ENCODE measurements at places on chromosomes 2 and 18.
A peak's percentile ranks its signal among the peaks of the same experiment; 100 is the strongest.

GRCh38 chr2:190984595-190984994, 29.4 kb downstream of the STAT1 start:
- H3K4me3 ChIP-seq: no peak overlapping the region
- peak overlapping the region; percentile 69 for H3K27ac ChIP-seq
- no peaks in the 10 kb centered on the region for H3K27me3 ChIP-seq
- H3K4me1 ChIP-seq: peaks cover 61% of the 10 kb centered on the region
- H3K36me3 ChIP-seq: peaks cover 97% of the 10 kb centered on the region

DNA sequence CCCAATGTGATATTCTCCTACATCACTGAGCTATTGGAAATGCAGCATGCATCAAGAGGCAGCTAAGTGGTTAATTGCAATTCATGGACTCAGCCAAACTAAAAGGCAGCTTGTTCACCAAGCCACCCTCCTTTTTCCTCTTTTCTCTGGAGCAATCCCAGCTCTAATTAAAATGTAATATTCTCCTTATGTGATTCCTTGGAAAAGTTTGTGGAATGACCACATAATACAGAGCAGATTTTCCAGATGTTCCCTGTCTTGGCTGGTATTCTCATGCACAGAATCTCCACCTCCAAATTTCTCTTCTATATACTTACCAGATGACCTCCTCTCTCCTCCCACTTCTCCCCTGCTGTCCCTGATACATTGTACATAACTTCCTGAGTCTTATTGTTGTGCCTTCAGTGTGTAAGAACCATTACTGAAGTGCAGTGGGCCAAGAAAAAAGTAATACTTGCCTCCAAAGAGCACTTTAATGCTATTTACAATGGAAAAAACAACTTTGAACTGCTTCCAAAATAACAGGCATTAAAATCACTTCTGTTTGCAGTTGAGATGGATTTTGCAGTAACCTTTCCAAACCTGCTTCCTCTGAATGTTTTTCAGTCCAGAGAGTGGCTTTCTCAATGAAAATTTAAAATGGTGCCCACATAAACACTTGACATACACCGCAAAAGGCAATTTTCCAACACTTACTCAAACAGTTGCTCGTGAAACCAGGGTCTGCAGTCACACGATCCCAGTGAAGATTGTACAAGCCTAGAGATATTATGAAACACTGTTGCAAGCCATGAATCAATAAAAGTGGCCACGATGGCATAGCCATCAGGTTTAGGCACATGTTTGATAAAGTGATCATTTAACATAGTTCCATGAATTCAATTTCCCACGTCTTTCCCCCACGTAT, 258.0 kb downstream of the MTX2 start:
- no peaks in the 10 kb centered on the region for H3K4me1 ChIP-seq
- peaks cover 31% of the 10 kb centered on the region for H3K27me3 ChIP-seq
- H3K4me3 ChIP-seq: no peak overlapping the region

DNA sequence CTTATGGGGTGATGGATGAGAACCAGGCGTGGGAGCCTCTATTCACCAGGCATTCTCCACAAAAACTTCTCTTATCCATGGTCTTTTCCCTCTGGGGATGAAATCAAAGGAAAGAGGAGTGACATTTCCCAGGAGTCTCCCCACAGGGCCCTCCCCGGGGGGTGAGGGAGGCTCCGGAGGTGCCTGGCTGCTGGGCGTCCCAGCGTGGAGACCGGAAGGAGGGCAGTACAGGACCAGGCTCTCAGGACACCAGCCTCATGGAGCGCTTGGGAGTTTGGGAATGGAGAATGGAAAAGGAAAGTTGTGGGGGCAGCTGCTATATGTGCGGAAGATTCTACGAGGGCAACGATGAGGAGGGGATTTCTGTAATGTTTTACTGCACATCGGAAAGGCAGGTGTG, 22.1 kb downstream of the CIB4 start:
- no peak for DNase-seq
- no peaks in the 10 kb centered on the region for H3K36me3 ChIP-seq
- no peak overlapping the region for H3K27ac ChIP-seq
- H3K4me1 ChIP-seq: no peaks in the 10 kb centered on the region

GRCh38 chr18:13273800-13274199, 55.2 kb downstream of the LDLRAD4 start:
- peaks cover 56% of the 10 kb centered on the region for H3K4me1 ChIP-seq
- H3K36me3 ChIP-seq: peaks cover 12% of the 10 kb centered on the region
- H3K27me3 ChIP-seq: no peaks in the 10 kb centered on the region
- peak overlapping the region; percentile 74 for H3K4me3 ChIP-seq
- peak overlapping the region; percentile 86 for H3K27ac ChIP-seq
- no peak for DNase-seq

GRCh38 chr2:196448407-196449079, 191.0 kb upstream of the CCDC150 start:
- no peaks in the 10 kb centered on the region for H3K4me1 ChIP-seq
- no peak overlapping the region for H3K27ac ChIP-seq
- no peaks in the 10 kb centered on the region for H3K36me3 ChIP-seq
- H3K27me3 ChIP-seq: peaks cover 26% of the 10 kb centered on the region

DNA sequence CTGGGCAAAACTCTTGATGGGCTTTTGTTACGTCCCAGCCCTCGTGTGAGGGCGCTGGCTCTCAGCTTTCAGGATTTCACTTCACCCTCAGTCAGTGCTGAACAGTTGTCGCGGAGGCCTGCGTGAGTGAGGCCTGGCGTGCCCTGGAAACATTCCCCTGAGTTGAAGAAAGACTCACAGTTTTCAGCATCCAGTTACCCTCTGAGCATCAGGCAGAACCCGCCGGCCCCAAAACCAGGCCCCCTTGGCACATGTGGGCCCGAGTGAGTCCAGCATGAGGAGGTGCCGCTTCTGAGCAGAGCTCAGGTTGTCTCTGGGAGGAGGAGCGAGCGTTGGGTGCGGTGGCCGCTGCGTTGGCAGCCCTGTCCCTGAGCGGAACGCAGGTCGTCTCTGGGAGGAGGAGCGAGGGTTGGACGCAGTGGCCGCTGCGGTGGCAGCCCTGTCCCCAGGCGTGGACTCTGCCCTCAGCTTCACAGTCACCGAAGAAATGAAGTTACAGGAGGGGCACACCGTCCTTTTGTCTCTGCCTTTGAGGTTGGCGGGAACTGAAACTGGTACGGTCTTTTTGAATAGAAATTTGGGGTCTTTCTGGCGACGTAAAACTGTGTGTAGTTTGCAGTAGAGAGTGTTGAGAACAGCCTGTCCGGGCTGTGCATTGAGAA, at the start of gene NEU4:
Gene NEU4 (plus strand): TSS at position 473 of the 662 bp plus-strand sequence. CDS start 5,292 bp downstream, outside the sequence.
- H3K4me1 ChIP-seq: peaks cover 6% of the 10 kb centered on the region
- H3K36me3 ChIP-seq: no peaks in the 10 kb centered on the region
- H3K4me3 ChIP-seq: no peak within 1 kb of the TSS
- H3K27ac ChIP-seq: peak within 1 kb of the TSS; percentile 33
- no peak for DNase-seq

GRCh38 chr2:178829981-178830380, 22.8 kb upstream of the TTN start:
- no peaks in the 10 kb centered on the region for H3K27me3 ChIP-seq
- H3K36me3 ChIP-seq: no peaks in the 10 kb centered on the region
- no peak for DNase-seq
- peaks cover 4% of the 10 kb centered on the region for H3K4me1 ChIP-seq
- H3K27ac ChIP-seq: no peak overlapping the region

GRCh38 chr2:61938511-61938910, 33.0 kb downstream of the COMMD1 start:
- H3K27ac ChIP-seq: no peak overlapping the region
- peaks cover 5% of the 10 kb centered on the region for H3K4me1 ChIP-seq
- DNase-seq: no peak

DNA sequence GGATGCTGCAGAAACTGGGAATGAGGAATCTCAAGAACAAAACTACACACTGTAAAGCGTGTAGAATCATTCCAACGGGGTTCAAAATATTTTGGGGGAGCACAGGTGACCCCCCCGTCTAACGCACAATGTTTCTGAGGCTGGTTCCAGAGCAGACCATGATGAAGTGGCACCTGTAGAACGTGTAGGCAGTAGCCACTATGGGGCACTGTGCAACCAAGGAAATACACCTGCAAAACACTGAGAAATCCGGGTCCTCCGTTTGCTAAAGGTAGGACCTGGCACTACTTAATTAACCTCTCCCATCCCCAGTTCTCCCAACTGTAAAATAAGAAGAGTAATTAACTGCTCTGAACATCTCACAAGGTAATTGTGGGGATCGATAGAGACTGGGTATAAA, 22.6 kb downstream of the ST6GAL2 start:
- no peak overlapping the region for H3K27ac ChIP-seq
- H3K36me3 ChIP-seq: no peaks in the 10 kb centered on the region
- H3K4me3 ChIP-seq: no peak overlapping the region
- no peak for DNase-seq
- H3K4me1 ChIP-seq: no peaks in the 10 kb centered on the region

GRCh38 chr2:152166633-152167032, 8.9 kb downstream of the STAM2 start:
- peaks cover 24% of the 10 kb centered on the region for H3K4me1 ChIP-seq
- H3K4me3 ChIP-seq: no peak overlapping the region
- no peak for DNase-seq
- no peak overlapping the region for H3K27ac ChIP-seq
- H3K27me3 ChIP-seq: no peaks in the 10 kb centered on the region
- peaks cover 4% of the 10 kb centered on the region for H3K36me3 ChIP-seq

- peaks cover 16% of the 10 kb centered on the region for H3K36me3 ChIP-seq
- no peak overlapping the region for H3K4me3 ChIP-seq
- peak overlapping the region; percentile 1 for H3K27ac ChIP-seq
Observed at GRCh38 chr2:46535360-46535759, 56.0 kb downstream of the TMEM247 start.

- peaks cover 3% of the 10 kb centered on the region for H3K4me1 ChIP-seq
- no peak for DNase-seq
- no peak overlapping the region for H3K4me3 ChIP-seq
- H3K27me3 ChIP-seq: no peaks in the 10 kb centered on the region
- H3K27ac ChIP-seq: no peak overlapping the region
Observed at GRCh38 chr18:23158058-23158457, 22.8 kb downstream of the CABLES1 start.

DNA sequence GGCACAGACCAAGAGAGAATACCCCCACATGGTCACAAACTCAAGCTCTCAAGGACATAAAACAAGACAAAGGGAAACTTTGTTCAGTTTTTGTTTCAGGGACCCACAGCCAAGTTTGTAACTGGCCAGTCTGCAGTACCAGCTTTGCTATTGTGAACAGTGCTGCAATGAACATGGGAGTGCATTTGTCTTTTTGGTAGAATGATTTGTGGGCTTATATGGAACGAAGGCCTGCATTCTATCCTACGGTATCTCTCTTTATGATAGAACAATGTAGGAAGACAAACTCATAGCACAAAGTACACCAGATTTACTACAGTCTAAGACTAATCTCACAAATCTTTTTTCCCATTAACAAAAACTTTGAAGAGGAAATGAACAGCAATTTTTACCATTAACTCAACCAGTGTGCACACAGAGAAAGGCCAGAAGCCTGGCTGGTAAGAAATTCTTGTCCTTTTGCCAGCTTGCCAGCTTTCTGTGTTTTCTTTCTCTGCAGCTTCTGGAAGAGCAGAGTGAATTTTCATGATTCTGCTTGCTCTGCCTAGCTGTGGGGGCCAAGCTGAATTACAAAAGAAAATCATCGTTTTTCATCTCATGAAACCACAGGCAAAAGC, 37.1 kb upstream of the FEZ2 start:
- no peak overlapping the region for H3K4me3 ChIP-seq
- H3K36me3 ChIP-seq: no peaks in the 10 kb centered on the region
- no peak for DNase-seq
- H3K4me1 ChIP-seq: peaks cover 1% of the 10 kb centered on the region
- peaks cover 5% of the 10 kb centered on the region for H3K27me3 ChIP-seq
- no peak overlapping the region for H3K27ac ChIP-seq

DNA sequence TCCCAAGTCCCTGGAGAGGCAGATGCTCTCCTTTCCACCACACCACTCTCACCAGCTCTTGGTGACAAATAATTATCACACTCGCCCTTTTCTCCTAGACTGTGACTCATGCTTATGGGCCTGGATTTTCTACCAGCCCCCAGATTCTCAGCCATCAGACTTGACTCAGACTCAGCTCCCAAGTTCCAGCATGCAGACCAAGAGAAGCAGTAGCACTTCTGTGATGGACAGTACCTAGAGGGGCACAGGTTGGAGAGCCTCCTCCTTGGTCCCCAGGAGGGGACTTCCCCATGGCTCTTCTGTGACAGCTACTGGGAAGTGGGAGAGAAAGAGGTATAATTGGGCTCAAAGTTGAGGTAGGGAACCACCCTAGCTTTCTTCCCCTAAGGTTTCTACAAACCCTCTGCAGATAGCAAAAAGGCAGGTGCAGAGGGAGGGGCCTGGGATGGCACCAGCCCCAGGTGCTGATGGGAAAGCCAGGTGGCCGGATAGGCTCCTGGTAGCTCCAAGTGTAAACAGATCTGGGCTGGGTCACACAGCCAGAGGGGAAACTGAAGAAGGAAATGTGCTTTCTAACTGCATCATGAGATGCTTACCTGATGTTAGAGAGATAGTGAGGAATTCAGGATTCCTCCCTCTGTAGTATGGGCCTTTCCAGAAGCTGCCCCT, 4.1 kb downstream of the TCF23 start:
- no peak for DNase-seq
- H3K27ac ChIP-seq: no peak overlapping the region
- H3K4me1 ChIP-seq: peaks cover 6% of the 10 kb centered on the region
- no peaks in the 10 kb centered on the region for H3K36me3 ChIP-seq

DNA sequence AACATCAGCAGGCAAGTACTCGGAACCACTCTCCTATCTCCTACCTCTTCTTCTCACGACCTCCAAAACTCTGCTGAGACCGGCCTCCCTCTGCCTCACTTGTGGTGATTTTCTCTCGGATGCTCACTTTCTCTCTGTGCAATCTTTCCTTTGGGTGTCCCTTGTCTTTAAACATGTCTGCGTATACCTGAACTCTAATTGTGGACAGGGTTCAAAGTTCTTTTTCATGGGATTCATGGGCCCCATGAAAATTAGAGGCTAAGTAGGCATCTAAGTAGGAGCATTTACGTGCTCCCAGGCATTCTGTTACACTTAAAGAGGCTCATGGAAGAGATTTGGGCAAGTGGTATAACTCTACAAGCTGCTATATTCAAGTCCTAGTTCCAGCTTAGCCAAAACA, 2.1 kb upstream of the PPP1CB start:
- no peak overlapping the region for H3K4me3 ChIP-seq
- DNase-seq: no peak
- H3K4me1 ChIP-seq: peaks cover 33% of the 10 kb centered on the region
- H3K27ac ChIP-seq: peak overlapping the region; percentile 96
- peaks cover 25% of the 10 kb centered on the region for H3K36me3 ChIP-seq

GRCh38 chr2:5145801-5146200, 546.4 kb upstream of the SOX11 start:
- no peaks in the 10 kb centered on the region for H3K4me1 ChIP-seq
- no peaks in the 10 kb centered on the region for H3K27me3 ChIP-seq
- no peak for DNase-seq
- H3K27ac ChIP-seq: no peak overlapping the region
- H3K36me3 ChIP-seq: no peaks in the 10 kb centered on the region

DNA sequence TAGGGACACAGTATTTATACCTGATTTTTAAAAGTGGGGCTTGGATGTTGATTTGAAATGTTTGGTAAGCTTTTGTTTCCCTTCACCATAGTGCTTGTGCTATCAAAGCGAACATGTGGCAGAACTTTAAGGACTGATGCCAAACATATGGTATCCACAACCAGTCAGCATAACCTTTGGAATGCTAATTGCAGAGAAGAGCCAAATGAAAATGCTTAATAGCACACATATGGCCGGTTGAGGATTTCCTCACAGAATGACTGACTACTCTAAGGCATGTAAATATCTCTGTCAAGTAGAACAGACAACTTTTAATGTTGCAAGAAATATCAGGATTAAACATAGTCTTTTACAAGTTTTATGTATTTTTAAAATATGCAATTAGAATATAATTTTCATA, 120.9 kb upstream of the COL3A1 start:
- no peak for DNase-seq
- no peak overlapping the region for H3K4me3 ChIP-seq
- H3K27ac ChIP-seq: no peak overlapping the region
- no peaks in the 10 kb centered on the region for H3K36me3 ChIP-seq
- H3K4me1 ChIP-seq: no peaks in the 10 kb centered on the region
